ENCODE measurements at places on chromosomes 7 and 10.

GRCh38 chr7:99021941-99022560 lies 121.9 kb downstream of the SMURF1 start:
- DNase-seq, result no peak

DNA sequence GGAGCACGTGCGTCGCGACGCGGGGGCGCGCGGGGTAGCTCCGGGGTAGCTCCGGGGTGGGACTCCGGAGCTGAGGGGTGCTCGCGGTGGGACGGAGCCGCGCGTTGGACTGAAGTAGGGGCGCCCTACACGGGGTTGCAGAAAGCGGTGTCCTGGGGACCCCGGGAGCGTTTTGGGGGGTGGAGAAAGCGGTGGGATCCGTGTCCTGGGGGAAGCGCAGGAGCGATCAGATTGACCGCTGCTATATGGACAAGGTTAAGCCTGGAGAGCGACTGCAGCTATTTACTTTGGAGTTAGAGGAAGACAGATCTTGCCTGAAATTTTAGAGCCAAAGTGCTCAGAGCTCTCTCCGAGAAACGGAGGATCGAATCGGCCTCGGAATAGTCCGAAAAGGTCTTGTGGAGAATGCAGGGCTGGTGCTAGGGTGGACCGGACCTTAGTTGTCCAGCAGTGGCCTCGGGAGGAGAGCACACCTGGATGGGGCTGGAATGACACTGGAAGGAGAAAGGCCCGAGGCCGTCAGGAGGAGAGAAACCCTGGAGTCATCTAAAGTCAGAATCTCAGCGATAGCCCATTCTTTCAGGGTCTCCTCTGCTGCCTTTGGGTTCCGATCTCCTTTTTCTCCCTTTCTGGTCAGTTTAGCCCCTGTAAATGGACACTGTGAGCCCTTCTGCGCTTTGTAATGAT lies 564 bp downstream of the PDSS1 start:
- DNase-seq, result no peak

GRCh38 chr7:141074162-141074991 lies 513 bp downstream of the TMEM178B start:
- no peak for DNase-seq

- DNase-seq, result no peak
Observed at GRCh38 chr10:63767138-63767801, 246.1 kb downstream of the REEP3 start.

DNA sequence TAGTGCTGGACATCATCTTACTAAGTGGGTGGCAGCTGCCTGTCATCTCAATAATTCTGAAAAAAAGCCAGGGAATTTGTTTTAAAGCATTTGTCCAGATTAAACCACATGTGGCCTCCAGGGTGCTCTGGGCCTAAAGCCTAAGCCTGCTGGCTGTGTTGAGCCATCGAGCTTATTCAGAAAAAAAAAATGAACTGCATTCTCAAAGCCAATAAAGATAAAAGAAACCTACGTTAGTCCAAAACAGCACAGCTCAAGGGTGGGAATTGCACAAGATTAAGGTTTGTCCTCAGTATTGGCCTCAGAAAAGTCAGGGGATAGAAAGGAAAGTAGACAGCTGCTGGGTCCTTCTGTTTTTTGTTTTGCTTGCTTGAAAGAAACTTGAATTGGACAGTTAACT lies 22.6 kb upstream of the PRTFDC1 start:
- DNase-seq, result no peak

- no peak for DNase-seq
Observed at GRCh38 chr7:17437586-17437985, 139.1 kb downstream of the AHR start.

- no peak for DNase-seq
Observed at GRCh38 chr10:11330383-11331045, 280.9 kb downstream of the USP6NL start.

GRCh38 chr7:100435401-100436304 lies 644 bp downstream of the PPP1R35 start:
- DNase-seq, result peak; percentile 25

- DNase-seq, result no peak
Observed at GRCh38 chr7:672891-673290, 53.6 kb upstream of the DNAAF5 start.

DNA sequence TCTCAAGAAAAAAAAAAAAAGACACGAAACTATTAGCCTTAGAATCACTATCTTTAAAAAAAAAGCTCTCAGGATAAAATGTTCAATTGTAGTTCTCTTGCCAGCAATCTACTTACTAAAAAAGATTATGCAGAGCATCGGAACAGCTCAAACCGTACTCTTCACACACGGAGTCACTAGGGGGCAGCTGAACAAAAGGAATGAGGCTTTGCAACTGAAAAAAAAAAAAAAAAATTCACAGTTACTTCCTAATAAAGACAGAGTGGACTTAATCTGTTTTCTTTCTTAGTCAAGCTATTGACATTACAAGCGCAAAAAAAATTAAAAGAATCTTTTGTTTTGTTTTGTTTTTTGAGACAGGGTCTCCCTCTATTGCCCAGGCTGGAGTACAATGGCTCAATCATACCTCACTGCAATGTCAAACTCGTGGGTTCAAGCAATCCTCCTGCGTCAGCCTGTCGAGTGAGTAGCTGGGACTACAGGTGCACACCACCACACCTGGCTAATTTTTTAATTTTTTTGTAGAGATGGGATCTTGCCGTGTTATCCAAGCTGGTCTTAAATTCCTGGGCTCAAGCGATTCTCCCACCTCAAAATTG lies 11.5 kb downstream of the PMS2 start:
- DNase-seq, result peak; percentile 67

DNA sequence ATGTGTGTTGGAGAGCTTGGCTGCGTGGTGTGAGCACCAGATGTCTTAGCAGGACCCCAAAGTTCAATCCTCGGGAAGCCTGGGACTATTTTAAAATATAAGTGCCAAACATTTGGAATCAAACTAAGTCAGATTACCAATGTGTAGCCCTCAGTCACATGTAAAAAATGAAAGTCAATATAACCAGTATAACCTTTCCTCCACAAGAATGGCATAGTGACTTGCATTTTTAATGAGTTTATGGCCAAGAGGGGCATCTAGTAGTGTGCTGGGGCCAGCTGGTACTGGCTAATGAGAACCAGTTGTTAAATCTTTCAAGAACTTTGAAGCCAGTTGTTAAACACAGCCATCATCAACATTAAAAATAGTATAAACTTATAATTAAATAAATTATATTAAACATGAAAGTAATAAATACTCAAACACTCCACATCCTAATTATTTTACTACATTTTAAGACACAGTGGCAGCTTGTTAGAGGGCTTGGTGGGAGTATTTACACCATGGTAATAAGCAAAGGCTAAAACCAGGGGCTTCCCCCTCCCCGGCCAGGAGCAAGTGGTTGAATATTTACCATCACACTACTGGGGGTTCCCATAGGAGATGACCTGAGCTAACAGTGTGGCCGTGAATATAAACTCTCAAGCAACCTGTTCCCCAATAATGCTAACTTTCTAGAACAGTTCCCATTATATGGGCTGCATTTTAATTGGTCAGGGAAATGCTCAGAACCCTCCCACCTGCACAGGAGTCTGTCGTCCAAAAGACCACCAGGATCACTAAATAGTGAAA lies 7.9 kb upstream of the FAM170B start:
- DNase-seq, result no peak

GRCh38 chr10:114600057-114600456 lies 58.0 kb downstream of the ABLIM1 start:
- DNase-seq, result no peak

DNA sequence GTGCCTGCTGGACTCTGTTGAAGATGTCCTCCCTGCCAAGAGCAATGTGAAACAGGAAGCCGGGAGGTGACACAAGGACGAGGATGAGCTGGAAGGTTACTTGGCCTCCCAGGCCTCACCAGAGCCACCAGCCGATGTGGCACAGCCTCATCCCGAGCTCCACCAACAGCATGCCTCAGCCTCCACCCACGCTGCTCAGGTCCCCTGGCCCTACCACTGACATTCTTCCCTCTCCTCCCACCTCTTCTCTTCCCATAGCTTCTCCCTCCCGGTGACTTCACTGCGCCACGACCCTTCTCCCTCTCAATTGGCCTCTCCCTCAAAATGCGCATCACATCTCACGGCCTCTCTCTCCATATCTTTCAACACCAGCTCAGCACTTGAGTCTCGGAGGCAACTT lies 249.9 kb downstream of the SKAP2 start:
- DNase-seq, result no peak

- DNase-seq, result no peak
Observed at GRCh38 chr10:110971638-110972037, 52.2 kb downstream of the SHOC2 start.

- DNase-seq, result no peak
Observed at GRCh38 chr10:124705381-124705740, 38.8 kb downstream of the FAM53B start.

- DNase-seq, result no peak
Observed at GRCh38 chr10:43049081-43049551, 27.8 kb upstream of the RET start.

GRCh38 chr7:47610506-47611044 lies 28.7 kb upstream of the TNS3 start:
- DNase-seq, result no peak

DNA sequence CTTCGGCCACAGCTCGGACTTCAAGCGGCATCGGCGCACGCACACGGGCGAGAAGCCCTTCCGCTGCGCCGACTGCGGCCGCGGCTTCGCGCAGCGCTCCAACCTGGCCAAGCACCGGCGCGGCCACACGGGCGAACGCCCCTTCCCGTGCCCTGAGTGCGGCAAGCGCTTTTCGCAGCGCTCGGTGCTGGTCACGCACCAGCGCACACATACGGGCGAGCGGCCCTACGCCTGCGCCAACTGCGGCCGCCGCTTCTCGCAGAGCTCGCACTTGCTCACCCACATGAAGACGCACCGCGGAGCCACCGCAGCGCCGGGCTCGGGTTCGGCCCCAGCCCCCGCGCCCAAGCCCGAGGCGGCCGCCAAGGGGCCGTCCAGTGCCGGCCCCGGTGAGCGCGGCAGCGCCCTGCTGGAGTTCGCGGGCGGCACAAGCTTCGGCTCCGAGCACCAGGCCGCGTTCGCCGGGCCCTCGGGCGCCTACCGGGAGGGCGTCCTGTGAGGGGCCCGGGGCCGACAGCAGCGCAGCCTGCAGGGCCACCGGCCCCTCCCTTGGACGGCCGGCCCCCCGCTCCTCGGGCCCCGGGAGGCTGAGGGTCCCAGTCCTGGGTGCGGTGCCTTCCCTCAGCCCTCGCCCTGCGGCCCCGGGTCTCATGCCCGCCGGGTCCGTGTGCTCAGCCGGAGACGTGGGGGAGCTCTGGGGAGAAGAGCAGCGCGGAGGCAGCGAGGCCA lies 17.2 kb downstream of the ZNF316 start:
- DNase-seq, result no peak

DNA sequence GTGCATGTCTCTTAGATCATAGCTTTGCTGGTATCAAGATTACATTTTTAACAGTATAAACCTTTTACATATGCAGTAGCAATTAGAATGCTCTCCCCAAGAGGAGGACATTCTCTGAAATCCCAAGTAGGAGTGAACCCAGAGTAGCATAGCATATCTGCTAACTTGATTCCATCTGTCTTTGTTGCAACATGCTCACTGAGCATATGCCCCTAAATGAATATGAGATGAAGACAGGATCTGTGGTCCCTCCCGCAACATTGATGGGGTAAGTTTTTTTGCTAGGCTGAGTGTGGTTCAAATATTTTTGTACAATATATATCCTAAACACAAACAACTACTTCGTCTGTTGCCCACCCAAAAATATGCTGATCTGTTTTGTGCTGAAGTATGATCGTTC lies 534.2 kb upstream of the C7orf33 start:
- no peak for DNase-seq

- DNase-seq, result no peak
Observed at GRCh38 chr7:85483177-85483576, 296.3 kb upstream of the SEMA3D start.

DNA sequence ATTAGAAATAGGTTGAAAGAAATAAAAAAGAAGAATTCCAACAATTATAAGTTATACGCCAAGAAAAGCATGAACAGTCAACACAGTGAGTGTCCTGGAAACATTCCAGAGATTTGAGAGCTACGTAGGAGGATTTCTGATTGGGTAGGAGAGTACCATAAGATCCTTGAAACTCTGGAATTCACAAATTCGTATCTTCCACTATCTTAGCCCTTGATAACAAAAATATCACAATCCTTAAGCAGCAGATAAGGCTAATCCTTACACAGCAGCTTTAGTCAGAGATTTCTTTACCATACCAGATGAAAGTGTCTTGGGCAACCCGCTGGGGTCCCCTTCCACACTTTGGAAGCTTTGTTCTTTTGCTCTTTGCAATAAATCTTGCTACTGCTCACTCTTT lies 8.2 kb downstream of the TPK1 start:
- no peak for DNase-seq

- DNase-seq, result no peak
Observed at GRCh38 chr7:143975617-143976016, 21.0 kb downstream of the OR2F1 start.

DNA sequence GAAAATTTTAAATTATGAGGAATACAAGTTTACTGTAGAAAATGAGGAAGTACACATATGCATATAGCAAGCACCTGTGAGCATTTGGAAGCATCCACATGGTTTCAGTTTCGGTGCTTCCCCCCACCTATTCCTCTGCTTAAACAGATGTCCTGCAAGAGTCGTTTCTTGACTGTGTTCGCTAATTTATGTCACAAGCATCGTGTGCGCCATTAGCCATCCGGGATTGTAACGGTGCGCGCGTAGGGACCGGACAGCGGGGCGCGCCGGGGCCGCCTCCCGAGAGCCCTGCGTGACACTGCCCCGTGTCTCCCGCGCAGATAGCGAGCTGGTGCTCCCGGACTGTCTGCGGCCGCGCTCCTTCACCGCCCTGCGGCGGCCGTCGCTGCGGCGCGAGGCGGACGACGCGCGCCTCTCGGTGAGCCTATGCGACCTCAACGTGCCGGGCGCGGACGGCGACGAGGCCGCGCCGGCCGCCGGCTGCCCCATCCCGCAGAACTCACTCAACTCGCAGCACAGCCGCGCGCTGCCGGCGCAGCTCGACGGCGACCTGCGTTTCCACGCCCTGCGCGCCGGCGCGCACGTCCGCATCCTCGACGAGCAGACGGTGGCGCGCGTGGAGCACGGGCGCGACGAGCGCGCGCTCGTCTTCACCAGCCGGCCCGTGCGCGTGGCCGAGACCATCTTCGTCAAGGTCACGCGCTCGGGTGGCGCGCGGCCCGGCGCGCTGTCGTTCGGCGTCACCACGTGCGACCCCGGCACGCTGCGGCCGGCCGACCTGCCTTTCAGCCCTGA lies 90.9 kb downstream of the NEURL1 start:
- peak; percentile 76 for DNase-seq

DNA sequence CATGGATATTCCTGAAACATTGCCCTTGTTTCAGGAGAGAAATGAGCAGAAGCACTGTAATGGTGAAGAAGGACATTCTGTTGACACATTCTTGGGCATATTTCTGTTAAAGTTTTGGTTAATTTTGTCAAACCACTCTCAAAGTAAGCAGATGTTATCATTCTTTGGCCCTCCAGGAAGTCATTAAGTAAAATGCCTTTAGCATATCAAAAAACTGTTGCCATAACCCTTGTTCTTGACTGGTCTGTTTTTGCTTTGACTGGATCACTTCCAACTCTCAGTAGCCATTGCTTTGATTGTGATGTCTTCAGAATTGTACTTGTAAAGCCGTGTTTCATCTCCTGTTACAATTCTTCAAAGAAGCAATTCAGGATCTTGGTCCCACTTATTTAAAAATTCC lies 404.3 kb upstream of the LRRTM3 start:
- DNase-seq, result no peak

GRCh38 chr7:129461809-129462208 lies 27.6 kb downstream of the STRIP2 start:
- no peak for DNase-seq

- DNase-seq, result peak; percentile 94
Observed at GRCh38 chr10:72215611-72216549, at the start of the genes ANAPC16 and ASCC1. Gene ANAPC16 (plus strand): TSS chr10:72216012. CDS start chr10:72223915, 7,903 bp downstream. Gene ASCC1 (minus strand): TSS chr10:72216276. CDS start chr10:72213298, 2,978 bp downstream.

All from inflammatory macrophage (primary cell).